IPS-NIHi11 (cell line): ENCODE measurements at places on chromosomes 6 and 20.

DNA sequence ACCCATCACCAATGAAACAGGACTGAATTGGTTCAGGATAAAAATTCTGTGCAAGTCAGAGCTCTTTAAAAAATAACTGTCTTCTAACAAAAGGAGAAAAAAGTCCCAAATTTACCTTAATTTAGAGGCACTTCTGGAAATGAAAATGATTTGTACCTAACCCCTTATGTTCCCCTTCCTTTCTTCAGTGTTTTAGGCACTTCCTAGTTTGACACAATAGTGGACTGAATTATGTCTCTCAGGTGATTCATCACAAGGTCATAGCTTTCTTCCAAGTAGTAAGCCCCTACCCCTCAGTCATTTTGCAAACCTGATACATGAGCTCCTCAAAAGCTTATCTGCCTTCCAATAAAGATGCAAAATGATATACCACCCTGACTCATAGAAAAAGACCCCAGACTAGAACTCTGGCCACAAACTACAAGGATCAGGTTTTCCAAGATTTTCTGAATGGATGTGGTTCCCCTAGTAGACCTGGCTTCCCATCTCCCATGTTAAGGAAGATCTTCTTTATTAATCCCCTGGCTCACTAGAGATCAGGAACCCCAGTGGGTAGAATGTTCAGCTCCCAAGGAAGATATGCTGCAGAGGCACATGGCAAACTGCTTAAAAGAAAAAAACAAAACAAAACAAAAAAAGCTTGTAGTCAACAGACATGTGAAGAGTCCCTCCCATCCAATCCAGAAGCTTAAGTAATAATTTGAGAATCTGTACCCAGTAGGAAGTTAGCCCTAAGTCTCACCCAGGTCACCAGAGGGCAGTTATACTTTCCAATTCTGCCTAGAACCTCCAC is 3.6 kb downstream of the PPP1R10 start:
- no peak for DNase-seq

DNA sequence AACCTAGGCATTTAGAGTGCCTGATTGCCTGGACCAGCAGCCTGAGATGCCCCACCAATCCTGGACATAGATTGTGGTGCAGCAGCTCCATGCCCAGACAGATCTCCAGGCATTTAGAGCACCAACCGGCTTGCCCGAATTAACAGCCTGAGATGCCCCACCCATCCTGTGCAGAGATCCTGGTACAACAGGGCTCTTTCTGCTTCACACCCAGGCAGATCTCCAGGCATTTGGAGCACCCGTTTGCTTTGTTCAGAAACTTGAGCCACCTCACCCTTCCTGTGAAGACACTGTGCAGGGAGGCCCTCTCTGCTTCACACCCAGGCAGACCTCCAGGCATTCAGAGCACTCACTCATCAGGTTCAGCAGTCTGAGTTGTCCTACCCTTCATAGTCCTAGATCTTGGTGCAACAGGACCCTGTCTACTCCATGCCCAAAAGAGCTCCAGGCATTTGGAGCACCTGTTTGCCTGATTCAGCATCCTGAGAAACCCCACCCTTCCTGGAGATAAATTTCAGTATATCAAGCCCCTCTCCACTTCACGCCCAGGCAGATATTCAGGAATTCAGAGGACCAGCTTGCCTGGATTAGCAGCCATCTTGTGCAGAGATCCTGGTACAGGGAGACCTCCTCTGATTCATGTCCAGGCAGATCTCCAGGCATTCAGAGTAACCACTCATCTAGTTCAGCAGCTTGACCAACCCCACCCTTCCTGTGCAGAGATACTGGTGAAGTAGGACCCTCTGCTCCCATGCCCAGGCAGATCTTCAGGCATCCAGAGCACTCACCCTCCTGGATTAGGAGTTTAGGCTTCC is 189.2 kb upstream of the FERMT1 start:
- DNase-seq = no peak

DNA sequence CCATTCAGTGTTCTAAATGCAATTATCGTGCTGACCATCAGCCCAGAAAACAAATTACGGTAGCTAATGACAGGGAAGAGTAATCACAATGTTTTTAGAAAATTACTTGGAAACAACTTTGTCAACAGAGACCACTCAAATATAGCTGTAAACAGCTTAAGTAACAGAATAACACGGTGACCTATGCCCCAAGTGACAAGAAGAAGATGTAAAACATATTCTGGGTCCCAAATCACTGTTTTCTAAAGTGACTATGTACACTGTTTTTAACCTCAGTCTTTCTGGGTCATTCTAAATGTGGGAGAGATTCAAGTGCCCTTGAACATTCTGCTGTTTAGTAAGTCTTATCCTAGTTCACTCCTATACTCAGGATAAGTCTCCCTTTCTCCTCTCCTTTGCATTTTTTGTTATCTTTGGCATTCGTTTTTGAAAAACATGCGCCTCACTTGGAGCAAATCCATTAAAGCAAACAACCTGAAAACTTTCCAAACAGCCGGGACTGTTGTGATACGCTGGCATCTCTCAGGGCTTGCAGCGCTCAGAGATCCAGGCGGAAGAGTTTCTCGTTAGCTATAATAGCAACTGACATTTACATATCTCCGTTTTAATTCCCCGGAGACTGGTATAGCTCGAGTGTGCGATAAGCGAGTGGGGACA is 114.5 kb upstream of the SOX4 start:
- no peak for DNase-seq

- DNase-seq = no peak
Measured at GRCh38 chr6:139500977-139501376, 126.5 kb upstream of the CITED2 start.

- DNase-seq = no peak
Measured at GRCh38 chr20:6882561-6883291, 115.2 kb downstream of the BMP2 start.
